Hippocampal formation (tissue), 2 donors: ENCODE measurements at places on chromosomes 2 and 18.
A peak's percentile ranks its signal among the peaks of the same experiment; 100 is the strongest.

- DNase-seq, result no peak
Observed at GRCh38 chr18:40577239-40577980, 1377.6 kb upstream of the PIK3C3 start.

GRCh38 chr18:6004683-6005082 lies 109.4 kb upstream of the TMEM200C start:
- DNase-seq, result no peak

DNA sequence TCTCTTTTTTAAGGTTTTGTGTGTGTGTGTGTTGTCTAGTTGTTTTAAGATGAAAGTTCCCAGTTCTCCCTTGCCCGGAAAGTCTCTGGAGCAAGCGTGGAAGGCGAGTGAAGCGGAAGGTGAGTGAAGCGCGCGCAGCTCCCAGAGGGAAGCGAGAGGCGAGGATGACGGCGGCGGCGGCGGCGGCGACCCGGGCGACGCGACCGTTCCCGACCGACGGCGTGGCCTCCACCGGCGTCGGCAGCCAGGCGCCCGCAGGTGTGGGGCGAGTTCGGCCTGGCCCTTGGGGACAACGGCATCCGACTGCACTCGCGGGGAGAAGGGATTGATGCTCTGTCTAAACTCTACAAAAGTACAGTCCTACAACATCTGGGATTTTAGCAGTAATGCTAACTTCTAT lies 321.9 kb downstream of the CELF4 start:
- no peak for DNase-seq

- no peak for DNase-seq
Observed at GRCh38 chr18:38539856-38540255, 974.3 kb upstream of the CELF4 start.

DNA sequence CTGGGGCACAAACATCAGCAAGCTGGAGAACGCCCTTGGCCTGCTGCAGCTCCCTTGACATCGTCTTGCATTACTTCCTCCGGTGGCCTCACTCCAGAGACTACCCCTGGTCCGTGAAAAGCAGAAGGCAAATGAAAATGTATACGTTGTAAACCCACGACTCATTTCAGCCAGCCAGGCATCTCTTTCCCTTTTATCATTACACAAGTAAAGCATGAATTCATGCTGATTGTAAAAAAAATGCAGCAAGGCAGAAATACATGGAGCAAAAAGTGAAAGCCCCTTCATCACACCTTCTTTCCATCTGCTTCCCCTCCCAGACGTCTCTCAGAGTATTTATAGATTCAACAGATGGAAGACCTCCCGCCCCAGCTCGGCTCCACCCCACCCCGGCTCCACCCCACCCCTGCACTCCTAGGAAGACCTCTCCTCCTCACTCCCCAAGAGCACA lies 41.6 kb upstream of the RALBP1 start:
- DNase-seq, result no peak

DNA sequence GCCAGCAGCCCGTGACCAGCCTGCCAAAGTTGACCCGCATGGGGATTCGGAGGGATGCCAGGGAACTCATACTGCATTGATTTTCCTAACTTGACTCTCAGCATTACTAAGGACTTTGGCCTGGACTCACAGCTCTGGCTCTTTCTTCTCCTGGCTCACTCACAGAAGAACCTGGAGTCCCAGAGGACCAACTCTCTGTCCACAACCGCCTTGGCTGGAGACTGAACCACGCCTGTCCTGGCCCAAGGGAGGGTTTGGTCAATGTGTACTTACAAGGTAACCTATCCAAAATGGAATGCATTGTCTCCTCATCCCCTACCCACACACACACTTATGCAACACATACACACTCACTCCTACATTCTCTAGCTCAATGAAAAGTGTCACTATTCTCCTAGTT lies 135.6 kb upstream of the KLHL29 start:
- DNase-seq, result peak; percentile 44

- DNase-seq, result no peak
Observed at GRCh38 chr2:120716641-120717585, 18.8 kb upstream of the GLI2 start.

- no peak for DNase-seq
Observed at GRCh38 chr2:240895656-240896388, at the start of gene MAB21L4. Gene MAB21L4 (minus strand): TSS chr2:240896156. CDS start chr2:240895997, 159 bp downstream.

DNA sequence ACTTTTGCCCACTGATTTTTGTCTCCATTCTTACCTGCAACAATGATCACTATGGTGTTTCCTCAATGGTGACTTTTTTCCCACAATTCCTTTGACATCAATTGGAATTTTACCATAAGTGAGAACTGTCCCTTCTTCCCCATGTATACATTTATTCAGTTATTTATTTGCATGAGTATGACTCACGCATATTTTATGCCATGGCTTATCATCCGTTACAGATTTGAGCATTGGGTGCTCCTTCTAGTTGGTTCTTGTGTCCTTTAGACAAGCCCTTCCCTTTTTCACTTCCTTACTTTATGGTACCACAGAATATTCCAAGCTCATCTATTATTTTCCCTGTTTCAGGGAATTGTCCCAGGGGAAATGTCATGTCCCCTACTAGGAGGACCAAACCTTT lies 7.6 kb downstream of the COX5B start:
- no peak for DNase-seq

DNA sequence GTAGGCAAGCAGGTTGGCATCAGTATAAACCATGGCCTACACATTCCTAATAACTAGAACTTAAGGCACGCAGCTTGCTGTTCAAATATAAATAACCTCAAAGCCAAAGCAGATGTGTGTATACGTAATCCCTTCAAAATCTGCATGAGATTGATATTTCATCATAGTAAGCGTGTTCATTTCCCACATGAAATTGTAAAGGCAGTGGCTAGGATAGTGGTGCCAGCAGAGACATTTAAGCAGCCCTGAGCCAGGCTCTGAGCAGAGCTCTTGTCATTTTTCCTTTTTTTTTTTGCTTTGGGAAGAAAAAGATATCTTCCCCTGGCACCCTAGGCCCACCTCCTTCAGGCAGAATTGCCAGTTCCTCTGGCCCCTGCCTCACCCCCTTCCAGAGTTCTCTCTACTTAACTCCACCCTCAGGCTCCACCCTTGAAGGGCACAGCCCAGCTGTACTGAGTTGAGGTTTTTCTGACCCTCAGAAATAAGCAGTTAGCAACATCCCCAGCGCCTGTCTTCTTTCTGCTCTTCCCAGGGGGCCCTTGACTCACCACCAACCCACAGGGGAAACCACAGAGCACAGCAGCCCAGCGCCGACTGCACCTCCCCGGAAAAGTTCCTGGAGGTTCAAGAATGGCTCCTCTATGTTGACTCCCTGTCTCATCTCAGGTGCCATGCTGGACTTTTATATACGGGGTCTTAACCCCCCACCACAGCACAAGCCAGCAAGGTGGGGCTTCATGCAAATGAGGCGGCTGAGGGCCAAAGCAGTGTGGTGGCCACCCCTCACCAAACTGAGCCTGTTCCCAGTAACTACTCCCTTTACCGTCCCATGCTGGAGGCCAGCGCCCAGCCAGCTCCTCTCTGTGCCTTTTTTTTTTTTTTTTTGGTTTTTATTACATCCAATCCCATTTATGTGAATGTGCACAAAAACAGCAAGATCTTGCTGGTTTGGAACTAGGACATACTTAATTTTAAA lies 84.7 kb downstream of the EHD3 start:
- DNase-seq, result no peak
